T-helper 17 cell (primary cell): ENCODE measurements at places on chromosomes 16 and 17.

DNA sequence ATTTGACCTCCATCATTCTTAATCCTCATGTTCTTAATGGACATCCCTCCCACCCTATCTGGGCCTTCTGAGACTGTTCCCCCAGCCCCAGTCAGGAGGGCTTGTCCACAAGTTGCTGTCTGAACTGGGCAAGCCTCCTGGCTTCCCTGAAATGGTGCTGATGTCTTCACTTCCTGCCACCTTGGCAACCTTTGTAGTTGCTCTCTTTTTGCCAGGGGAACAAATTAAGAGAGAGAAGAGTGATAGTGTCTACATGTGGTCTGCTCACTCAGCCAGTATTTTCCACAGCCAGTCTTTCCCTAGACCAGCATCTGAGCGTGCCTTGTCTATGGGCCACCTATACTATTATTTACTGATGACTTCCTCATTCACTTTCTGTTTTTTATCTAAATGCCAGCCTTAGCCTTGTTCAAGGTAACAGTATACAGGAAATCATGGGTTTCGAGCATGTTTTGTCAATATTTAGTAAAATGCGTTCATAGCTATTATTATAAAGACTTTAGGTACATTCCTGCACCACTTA, 710.1 kb downstream of the MAF start:
- DNase-seq: no peak

GRCh38 chr16:54175552-54176375, 110.8 kb downstream of the IRX3 start:
- no peak for DNase-seq

DNA sequence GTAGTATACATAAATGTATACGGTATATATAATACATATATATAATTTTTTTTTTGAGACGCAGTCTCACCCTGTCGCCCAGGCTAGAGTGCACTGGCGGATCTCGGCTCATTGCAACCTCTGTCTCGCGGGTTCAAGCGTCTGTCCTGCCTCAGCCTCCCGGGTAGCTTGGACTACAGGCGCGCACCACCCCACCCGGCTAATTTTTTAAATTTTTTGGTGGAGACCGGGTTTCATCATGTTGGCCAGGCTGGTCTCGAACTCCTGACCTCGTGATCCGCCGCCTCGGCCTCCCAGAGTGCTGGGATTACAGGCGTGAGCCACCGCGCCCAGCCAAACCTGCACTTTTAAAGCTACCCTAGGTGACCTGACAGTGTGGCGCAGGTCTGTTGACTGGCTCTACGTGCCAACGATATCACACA, 745 bp downstream of the PAM16 start:
- DNase-seq: no peak

GRCh38 chr17:30524847-30525246, 47.6 kb downstream of the GOSR1 start:
- no peak for DNase-seq

GRCh38 chr17:18261146-18261515, 669 bp downstream of the MIEF2 start:
- no peak for DNase-seq

GRCh38 chr17:7502171-7502847, 18.1 kb downstream of the POLR2A start:
- DNase-seq: no peak

- DNase-seq: no peak
Measured at GRCh38 chr16:54939510-54940278, 9.0 kb downstream of the IRX5 start.

DNA sequence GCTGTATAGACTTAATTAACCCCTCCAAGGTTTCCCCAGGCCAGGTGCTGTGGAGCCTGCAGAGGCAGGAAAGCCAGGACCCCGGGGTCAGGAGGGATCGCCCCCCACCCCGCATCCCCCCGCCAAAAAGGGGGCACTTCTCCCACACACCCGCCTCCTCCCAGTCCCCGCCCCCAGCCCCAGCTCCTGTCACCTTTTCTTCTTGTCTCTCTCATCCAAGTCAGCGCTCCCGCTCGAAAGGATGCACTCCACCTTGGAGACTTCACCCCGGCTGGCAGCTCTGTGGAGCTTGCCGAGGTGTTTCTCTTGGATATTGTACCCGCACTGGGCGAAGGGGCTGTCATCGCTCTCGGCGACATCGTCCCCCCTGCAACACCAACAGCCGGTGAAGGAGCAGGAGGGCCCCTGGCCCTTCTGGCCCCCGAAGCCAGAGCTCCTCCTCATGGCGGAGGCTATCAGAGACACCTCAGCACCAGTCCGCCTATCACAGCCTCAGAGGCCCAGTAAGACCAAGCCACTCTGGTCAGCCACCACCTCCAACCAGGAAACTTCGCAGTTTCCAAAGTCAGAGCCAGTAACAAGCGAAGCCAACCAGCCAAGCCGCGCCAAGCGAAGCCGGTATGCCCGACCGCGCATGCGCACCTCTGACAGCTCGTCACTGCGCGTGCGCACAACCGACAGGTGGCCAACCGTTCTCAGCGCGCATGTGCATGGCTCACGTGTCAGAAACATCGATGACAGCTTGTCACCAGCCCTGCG, 52.5 kb downstream of the SHCBP1 start:
- no peak for DNase-seq

GRCh38 chr17:67982686-67983382, 13.4 kb downstream of the C17orf58 start:
- no peak for DNase-seq

GRCh38 chr16:68481636-68482035, 33.3 kb upstream of the SMPD3 start:
- DNase-seq: no peak

- DNase-seq: no peak
Measured at GRCh38 chr17:51948128-51948527, 210.4 kb downstream of the CA10 start.

- DNase-seq: no peak
Measured at GRCh38 chr17:41610965-41611640, 1.5 kb downstream of the KRT16 start.

- DNase-seq: no peak
Measured at GRCh38 chr17:51610155-51610554, 349.8 kb downstream of the UTP18 start.

- no peak for DNase-seq
Measured at GRCh38 chr17:7122381-7122780, 7.8 kb upstream of the ASGR2 start.

GRCh38 chr17:76276069-76276431, 10.9 kb downstream of the UBALD2 start:
- DNase-seq: no peak

DNA sequence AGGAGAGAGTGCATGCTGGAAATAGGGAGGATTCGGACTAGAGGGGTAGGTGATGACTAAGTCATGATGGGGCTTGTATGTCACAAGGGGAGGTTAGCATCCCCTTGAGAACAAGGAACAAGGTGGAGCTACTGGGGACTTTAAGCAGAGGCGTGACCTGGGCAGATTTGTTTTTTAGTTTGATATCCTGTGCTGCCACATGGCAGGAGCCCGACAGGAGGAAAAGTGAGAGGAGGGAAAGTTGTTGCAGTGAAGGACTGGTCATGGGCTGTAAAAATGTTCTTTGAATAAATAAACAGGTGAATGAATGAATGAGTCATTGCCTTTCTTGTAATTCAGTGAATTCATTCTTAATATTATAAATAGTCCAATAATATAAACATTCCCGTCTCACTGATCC, 365.1 kb upstream of the CDH5 start:
- no peak for DNase-seq

DNA sequence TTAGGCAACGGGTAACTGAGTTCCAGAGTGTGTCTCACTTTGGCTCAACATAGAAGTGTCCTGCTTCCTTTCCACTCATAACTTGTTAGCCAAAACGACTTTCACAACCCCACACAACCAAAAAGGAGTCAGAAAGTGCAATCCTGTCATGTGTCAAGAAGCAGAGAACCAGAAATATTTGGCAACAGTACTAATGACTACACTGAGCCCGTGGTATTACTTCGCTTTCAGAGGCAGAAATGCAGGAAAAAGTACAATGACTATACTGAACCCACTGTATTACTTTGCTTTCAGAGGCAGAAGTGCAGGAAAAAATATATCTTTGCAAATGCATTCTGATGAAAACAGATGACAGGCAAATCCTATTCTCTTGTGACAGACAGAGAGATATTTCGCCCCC, 484.6 kb downstream of the KIF2B start:
- no peak for DNase-seq

DNA sequence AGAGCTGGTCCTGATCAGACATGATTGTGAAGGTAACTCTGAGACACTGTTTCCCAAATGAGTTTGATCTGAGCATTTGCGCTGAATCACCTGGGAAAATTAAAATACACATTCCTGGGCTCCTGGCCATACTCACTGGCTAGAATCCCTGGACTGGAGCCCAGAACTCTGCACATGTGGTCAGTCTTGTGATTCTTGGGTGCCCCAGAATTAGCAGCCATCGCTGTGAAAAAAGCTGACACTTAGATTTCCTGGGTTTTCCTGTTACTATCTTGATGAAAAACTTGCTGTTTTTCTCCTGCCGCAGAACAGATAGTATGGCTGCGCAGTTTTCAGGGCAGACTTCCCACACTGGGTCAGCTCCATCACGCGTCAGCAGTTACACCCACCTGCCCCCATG, 24.6 kb downstream of the NECAB2 start:
- no peak for DNase-seq

DNA sequence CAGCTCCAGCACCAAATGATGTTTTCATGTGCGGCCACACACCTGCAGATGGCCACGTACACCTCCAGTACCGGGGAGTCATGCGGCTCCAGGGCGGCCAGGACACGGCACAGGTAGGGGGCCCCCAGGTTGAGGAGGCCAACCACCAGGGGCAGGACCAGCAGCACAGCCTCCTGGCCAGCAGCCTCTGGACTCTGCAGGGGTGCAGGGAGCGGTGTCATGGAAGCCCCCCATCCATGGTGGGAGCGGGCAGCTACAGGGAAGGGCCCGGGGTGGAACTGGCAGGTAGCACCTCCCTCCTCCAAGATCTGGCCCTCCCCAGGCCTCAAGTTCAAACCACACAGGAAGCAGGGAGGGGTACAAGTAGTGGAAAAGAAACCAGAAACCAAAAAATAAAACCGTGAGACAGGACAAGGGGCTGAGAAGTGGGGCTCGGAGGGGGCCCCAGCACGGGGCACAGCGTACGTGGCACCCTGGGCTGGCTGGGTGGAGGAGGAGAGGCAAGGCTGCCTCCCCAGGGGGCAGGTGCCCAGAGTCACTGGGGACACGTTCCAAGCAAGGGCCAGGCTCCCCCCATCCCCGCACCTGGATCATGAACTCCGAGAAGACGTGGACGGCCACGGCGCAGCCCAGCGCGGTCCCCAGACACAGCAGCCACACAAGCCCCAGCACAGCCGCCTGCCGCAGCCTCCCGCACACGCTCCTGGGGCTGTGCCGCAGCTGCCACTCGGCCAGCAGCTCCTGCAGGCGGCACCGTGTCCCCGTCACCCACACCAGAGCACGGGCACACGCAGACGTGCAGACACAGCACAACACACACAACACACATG, 7.4 kb downstream of the TMC6 start:
- no peak for DNase-seq

DNA sequence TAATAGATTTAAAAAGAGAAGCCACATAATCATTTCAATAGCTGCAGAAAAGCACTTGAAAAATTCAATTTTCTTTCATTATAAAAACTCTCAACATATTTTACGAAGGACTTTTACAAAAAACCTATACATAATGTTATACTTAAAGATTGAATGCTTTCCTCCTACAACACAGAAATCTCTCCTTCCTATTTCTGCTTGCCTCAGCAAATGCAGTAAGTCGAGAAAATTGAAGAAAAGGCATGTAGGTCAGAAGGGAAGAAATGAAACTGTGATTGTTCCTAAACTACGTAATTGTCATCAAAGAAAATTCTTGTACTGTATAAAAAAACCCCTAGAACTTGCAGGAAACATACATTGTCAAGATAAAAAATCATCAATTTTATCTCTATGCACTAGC, 267.1 kb downstream of the BCAS3 start:
- no peak for DNase-seq

- DNase-seq: no peak
Measured at GRCh38 chr16:30558789-30559377, 709 bp upstream of the ZNF764 start.

GRCh38 chr17:19260958-19261357, 23.8 kb downstream of the EPN2 start:
- DNase-seq: no peak

GRCh38 chr17:41098481-41098880, 539 bp upstream of the KRTAP4-8 start:
- DNase-seq: no peak

DNA sequence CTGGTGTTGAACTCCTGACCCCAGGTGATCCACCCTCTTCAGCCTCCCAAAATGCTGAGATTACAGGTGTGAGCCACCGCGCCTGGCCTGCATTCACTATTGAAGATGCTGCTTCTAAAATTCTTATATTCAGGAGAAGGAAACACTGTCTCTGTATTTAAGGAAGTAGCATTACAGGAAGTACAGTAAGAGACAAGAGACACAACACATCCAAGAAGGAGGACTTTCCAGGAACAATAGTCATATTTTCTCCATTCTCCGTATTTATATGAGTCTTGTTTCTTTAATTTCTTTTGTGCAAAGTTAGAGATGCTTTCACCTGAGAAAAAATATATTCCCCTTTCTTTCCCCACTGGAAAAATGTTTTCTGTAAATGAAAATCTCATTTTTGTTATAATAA, 18.3 kb upstream of the ABCA3 start:
- no peak for DNase-seq

DNA sequence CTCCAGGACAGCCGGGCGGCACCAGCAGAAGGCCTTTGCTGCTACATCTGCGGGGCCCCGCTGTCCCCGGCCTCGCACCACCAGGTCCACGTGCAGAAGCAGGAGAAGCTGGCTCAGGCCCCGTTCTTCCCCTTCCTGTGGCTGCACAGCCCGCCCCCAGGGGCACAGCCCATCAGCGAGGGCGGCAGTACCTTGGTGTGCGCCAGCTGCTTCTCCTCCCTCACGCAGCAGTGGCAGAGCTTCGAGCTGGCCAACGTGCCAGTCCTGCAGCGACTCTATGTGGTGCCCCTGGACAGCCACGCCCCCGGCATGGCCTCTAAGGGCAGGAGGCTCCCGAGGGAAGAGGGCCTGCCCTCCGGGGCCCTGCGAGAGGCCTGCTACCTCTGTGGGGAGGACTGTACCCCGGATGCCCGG, 58.3 kb upstream of the CIBAR2 start:
- no peak for DNase-seq

GRCh38 chr16:86018487-86018886, 119.5 kb downstream of the IRF8 start:
- DNase-seq: no peak

DNA sequence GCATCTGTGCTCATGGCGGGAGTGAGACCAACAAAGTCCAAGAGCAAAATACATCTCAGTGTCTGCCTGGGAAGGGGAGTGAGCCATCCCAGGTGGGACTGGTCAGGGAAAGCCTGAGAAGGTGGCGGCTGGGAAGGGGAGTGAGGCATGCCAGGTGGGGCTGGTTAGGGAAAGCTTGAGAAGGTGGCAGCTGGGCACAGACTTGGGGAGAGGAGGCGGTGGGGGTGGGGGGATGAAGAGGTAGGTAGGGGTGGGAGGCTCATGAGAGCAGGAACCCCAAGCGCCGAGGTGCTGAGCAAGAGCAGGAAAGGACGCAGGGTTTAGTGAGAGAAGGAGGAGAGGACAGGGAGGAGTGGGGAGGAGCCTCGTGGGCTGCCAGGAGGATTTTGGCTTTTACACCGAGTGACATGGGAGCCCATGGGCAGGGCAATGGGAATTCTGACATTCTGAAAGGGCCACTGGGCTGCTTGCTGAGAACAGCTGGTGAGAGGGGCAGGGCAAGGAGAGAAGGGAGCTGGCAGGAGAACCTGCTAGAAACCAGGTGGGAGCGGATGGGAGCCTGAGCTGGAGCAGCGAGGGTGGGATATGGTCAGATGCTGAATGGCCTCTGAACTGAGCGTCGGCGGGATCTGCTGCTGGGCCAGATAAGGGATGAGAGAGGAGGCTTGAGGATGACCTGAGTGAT, 256.1 kb upstream of the RPL38 start:
- DNase-seq: no peak
